Smooth muscle cell of the brain vasculature (primary cell): ENCODE measurements at places on chromosomes 5 and 9.

- DNase-seq = no peak
Observed at GRCh38 chr9:117315236-117315635, 99.6 kb downstream of the ASTN2 start.

GRCh38 chr9:137311986-137312851 is 10.1 kb upstream of the NRARP start:
- no peak for DNase-seq

DNA sequence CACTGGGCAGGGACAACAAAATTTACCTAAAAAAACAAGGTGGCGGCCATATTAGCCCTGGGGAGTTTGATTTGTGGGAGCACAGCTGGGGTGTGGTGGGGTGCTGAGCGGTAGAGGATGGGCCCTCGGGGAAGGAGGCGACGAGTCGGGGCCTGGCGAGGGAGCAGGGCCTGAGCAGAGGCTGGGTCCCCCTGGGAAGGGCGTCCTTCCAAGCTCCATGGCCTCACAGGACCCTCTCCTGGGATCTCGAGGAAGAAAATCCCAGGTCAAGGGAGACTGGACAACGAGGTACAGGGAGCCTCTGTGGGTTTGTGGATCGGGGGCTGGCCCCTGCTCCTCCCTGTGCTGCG is 165.5 kb downstream of the CACNA1B start:
- no peak for DNase-seq

- DNase-seq = no peak
Observed at GRCh38 chr5:163433271-163433670, 4.1 kb upstream of the CCNG1 start.

DNA sequence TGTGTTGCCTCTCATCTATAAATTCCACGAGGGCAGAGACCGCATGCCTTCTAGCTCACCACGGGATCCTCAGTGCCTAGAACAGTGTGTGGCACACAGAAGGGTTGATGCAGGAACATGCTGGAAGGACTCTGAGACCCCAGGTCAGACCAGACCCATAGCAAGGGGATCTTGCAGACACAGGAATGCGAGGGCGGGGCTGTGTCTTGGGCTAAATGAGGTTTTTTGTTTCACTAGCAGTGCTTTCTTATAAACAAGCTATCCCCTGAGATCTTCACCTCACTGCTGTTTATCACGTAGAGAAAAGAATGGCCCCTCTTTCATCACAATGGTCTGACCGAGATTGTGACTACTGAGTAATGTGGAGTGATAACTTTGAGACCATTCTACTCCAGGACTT is 122.4 kb downstream of the IRX2 start:
- no peak for DNase-seq

DNA sequence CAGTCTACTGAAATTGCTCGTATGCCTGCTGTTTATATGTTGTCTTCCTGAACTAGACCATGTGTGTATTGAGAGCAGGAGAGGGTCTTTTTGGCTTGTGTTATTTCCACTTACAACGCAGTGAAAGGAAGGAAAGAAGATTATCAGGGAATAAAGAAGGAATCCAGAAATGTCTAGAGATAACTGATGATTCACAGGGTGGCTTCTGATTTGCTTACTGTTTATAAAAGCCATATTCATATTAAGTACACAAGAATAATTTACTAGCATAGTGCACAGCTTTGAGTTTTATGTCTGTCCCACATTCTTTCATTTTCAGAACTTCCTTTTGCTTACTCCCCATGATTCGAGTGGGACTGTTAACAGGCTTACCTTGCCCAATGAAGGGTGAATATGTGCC is 72.1 kb downstream of the PRLR start:
- DNase-seq = no peak

- no peak for DNase-seq
Observed at GRCh38 chr9:137720571-137721110, 101.8 kb downstream of the EHMT1 start.

DNA sequence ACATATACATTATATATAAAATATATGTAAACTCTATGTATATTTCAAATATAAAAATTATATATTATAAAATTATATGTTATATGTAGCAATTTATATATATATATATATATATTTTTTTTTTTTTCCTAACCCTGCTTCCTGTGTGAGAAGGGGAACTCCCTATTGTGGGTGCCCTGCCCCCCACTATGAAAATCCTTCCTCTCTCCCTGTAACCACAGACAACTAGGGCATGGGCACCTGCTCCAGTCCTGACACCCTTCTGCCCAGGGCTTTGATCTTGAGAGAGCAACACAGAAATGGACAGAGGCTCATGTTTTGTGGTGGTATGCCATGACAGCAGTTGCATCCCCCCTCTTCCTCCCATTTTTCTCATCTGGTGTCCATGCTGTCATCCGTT is 148.7 kb upstream of the IL12B start:
- no peak for DNase-seq

GRCh38 chr5:41218929-41219657 is 5.8 kb upstream of the C6 start:
- DNase-seq = no peak

- no peak for DNase-seq
Observed at GRCh38 chr5:135195270-135195608, 161.2 kb upstream of the PITX1 start.

GRCh38 chr9:16344343-16344742 is 526.1 kb downstream of the BNC2 start:
- peak; percentile 23 for DNase-seq

DNA sequence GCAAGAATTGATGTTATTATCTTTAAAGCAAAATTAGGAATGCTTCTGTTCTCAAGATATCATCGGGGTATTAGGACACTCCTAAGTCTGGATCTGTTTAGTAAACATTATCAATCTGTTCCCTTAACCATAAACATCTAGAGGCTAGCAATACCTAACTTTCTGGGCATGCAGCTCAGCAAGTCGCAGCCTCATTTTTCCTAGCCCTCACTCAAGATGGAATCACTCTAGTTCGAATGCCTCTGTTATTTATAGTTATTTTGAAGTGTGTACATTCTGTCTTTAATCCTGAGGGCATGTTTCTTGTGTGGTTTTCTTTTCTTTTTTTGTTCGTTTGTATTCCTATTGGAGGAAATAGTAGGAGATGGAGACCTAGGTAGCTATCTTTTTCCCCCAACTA is 66.9 kb downstream of the FER start:
- no peak for DNase-seq

DNA sequence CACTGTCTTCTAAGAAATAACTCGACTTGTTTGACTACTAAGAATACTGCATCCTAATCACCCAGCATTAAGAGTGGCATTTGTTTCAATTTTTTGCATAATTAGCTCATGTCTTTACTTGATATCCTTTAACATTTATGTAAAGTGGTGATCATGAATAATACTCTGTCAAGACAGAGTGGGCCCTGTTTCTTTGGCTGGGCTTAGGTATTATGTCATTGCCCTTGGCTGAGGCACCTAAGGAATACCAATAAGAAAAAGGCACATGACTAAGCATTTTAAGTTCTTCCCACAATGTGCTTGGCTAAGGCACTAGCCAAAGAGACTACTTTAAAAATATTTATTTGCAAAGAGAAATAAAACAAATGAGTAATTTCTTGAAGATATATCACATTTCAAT is 308.1 kb downstream of the CTNND2 start:
- DNase-seq = no peak
